Activated naive CD4-positive, alpha-beta T cell (primary cell): ENCODE measurements at places on chromosomes 16 and 17.

GRCh38 chr17:3528880-3529511 is 28.6 kb downstream of the TRPV3 start:
- DNase-seq = no peak

- DNase-seq = no peak
These were observed 17.7 kb downstream of the SGCA start for GRCh38 chr17:50183421-50183994.

DNA sequence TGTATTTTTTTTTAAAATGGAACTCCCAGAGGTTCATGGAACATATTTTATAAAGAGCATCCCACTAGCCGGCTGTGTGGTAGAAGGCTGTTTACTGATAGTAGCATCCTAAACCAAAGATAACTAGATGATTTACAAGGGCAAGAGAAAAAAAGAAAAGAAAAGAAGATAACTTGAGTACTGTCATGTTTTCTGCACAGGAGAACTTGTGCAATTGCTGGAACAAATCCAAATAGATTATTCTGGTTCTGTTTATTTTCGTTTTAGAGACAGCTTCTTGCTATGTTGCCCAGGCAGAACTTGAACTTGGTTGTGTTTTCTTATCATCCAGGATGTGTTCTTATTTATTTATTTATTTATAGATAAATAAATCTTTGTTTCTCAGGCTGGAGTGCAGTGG is 20.9 kb upstream of the PPM1D start:
- DNase-seq = no peak

DNA sequence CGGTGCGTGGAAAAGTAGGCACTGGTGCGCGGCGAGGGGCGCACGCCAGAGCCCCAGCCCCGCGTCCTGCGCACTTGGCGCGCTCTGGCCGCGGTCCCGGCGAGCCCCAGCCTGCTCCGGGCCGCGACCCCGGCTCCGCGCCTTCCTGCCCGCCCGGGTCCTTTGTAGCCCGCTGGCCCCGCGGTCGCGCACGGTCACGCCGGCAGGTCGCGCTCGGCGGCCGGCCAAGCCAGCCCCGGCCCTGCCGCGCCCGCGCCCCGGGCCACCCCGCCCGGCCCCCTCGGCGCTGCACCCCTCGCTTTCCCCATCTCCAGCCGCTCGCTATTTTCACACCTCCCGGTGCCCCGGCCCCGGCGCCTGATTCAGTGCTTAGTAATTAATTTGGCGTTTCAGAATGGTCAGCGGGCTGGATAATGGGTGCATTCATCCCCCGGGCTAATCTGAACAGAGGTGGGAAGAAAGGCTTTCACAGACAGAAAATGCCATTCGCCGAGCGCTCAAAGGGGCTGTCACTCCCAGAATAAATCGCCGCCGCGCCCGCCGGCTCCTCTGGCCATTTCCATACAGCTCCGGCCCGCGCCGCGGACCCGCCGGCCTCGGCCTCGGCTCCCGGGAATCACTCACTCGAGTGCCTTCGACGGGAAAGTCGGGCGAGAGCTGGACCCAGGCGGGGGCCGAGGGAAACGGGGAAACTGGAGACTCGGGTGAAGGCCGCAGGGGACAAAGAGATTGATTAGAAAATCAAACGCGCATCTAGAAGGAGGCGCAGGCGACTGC is 17.8 kb upstream of the NTN1 start:
- DNase-seq = no peak

DNA sequence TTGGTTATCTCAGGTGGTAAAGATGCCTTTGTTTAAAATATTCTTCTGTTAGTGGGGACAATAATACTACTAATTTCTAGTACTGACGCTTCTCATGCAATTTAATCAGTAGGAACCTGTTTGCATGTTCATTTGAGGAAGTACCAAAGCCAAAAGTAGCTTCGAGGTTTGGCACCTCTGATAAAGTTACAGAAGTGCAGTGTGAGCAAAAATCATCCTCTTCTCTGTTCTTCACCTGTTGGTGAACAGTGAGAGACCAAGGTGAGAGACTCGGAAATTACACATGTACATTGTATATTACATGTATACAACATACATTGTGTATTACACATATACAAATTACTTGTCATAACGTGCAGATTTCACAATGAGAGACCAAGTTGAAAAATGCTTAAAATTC is 404.6 kb downstream of the MAF start:
- DNase-seq = no peak

GRCh38 chr17:80783971-80784370 is 207.7 kb upstream of the CHMP6 start:
- no peak for DNase-seq

- DNase-seq = no peak
These were observed at the start of gene SALL1 for GRCh38 chr16:51150888-51151320. Gene SALL1 (minus strand): TSS chr16:51151270. CDS start chr16:51151241, 29 bp downstream.

- DNase-seq = no peak
These were observed 18.9 kb downstream of the MPP3 start for GRCh38 chr17:43814026-43814425.

DNA sequence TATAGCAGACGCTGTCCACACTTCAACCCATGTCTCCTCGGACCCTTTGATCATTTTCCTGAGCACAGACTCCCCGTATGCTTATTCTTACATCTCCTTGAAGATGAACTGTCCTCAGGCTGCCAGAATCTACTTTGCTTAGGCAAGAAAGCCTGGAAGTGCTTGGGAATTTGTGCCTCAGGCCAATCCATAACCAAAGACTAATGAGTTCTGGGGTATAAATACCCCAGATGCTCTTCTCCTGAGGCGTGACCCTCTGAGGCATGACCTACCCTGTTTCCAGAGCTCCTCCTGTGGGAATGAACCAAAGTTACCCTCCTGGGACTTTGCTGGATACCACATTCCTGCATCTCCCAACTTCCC is 10.1 kb upstream of the TEKT3 start:
- DNase-seq = no peak

DNA sequence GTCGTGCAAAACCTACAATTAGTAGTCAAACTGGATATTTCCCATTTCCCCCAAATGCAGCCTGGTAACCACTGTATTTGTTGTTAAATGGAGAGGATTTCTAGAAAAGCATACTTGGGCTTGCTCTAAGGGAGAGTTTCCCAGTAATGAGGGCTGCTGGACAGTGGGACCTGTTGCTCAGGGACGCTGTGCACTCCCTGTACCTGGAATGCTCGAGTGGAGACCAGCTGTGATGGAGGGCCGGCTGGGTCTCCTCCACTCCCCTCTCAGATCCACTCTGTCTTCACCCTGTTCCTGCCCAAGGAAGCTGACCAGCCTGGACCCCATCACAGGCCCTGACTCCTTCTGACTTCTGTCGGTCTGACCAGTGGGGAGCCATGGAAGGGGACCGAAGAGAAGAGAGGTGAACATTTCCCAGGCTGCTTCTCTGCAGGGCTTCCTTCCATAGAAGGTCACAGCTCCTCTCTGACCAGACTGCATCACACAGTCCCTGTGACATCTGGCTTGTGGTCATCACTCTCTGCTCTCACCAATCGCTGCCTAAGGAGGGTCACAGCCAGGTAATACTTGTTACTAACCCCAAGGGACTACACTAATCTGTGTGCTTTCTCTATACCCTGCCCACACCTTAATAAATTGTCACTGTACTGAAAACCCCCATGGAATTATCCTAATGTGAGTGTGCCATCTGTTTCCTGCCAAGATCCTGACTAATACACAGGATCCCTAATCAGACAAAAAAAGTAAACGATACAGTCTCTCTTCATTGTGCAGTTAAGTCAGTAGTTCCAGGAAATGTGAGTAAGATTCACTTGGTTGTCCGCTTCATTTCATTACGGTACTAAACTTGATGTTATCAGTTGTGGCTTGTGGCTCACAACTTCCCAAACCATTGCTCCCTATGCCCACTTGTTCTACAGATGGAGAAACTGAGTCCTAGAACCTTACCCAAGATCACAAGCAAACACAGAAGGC is 102.4 kb downstream of the CCT6B start:
- DNase-seq = no peak

- DNase-seq = no peak
These were observed 80.9 kb upstream of the CBX4 start for GRCh38 chr17:79919862-79920720.

DNA sequence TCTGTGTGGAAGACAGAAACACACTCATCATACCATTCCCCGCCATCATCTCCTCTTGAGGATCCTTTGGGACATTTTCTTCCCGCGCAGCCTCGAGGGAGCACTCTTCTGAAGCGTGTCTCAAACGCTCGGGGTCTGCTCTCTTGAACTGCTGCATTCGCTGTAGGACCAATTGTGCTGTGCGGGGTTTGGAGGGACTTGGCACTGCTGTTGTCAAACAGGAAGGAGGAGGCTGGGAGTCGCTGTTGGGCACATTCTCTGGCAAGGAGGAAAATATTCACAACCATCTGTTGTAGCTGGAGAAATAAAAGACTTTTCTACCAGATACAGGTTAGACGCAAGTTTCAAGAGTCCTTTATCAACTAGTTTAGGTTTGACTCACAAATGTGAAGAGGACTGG is 5.0 kb downstream of the SLX4 start:
- no peak for DNase-seq

DNA sequence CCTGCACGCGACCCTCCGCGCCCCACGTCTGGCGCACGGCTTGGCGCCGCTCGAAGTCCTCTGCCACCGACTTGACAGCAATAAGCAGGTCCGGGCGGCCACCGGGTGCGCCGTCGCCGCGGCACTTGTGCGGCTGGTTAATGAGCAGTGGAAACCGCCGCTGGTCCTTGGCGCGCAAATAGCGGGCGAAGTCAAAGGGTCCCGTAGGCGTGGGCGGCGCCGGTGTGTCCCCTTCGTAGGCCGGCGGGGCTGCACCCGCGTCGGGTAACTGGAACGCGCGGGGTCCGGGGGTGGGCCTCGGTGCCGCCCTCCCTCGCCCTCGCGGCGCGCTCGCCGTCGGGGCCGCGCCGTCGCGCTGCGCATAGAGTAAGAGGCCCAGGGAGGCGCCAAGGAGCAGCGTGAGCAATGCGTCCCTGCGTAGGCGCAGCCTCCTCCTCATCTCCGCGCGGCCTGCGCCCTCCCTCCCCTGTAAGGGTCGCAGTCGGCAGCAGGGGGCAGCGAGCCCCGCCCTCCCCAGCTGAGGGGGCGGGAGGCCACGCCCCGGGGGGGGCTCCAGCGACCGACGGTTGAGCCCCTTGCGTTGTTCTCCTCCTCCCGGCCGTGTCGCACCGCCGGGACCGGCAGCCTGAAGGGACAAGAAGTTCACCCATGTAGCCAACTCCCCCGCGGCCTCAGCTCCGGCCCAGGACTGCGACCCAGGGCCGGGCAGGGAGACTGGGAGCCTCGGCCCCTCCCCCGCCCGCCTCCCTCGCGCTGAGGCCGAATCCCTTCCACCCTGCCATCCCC is 558 bp downstream of the B3GNT9 start:
- DNase-seq = no peak

- no peak for DNase-seq
These were observed 2.7 kb upstream of the CCDC57 start for GRCh38 chr17:82215095-82215971.

DNA sequence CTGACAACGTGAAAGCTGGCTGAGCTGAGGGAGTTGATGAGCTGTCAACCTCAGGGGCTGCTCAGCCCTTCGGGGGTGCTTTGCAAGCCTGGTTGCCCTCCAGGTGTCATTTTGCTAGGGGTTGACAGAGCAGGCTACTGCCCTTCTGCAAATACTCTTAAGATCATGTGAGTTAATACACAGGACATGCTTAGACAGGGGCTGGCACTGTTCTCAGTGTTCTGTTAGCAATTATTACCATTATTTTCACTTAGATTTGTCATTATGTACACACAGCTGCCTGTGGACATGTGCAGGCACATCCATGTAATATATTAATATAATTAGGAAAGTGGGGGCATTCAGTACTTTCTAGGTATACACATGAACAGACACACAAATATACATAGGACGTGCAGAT is 554.3 kb upstream of the HSBP1 start:
- no peak for DNase-seq
